ENCODE measurements at places on chromosomes 13 and 19.

DNA sequence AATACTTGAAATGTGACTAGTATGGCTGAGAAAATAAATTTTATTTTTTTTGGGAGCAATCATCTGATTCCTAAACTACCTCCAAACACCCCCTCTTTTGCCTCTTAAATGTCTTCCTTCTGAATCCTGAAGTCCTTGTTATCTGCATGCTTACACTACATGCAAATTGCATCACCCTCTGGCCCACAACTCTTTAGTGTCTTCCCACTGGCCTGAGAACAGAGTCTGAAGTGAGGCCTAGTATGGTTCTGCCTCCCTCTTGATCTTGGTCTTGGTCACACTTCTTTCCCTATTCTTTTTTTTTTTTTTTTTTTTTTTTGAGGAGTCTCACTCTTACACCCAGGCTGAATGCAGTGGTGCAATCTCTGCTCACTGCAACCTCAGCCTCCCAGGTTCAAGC is 4.8 kb downstream of the ZNF558 start:
- DNase-seq: no peak
- no peaks in the 10 kb centered on the region for H3K27me3 ChIP-seq
- peaks cover 79% of the 10 kb centered on the region for H3K36me3 ChIP-seq
- no peak overlapping the region for H3K27ac ChIP-seq
- H3K4me3 ChIP-seq: no peak overlapping the region

DNA sequence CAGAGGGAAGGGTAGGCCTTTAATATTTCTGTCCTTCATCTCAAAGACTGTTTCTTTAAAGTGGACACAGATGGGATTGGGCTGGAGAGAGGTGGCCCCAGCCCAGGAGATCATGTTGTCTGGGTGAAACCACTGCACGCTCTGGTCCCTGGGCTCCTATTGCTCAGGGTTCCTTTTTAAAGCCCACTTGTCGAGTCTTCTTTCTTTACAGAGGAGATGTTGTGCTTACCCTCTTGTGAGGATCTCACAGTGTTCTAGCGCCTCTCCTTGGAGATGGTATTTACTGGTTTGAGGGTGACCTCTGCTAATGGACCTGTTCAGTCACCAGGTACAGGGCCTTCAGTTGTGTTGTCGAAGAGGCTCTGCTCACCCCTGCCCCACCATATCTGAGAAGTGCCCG is 128.4 kb downstream of the TM9SF2 start:
- no peak overlapping the region for H3K4me3 ChIP-seq
- no peak for DNase-seq
- H3K4me1 ChIP-seq: no peaks in the 10 kb centered on the region
- no peaks in the 10 kb centered on the region for H3K27me3 ChIP-seq
- H3K36me3 ChIP-seq: no peaks in the 10 kb centered on the region
- H3K27ac ChIP-seq: no peak overlapping the region

DNA sequence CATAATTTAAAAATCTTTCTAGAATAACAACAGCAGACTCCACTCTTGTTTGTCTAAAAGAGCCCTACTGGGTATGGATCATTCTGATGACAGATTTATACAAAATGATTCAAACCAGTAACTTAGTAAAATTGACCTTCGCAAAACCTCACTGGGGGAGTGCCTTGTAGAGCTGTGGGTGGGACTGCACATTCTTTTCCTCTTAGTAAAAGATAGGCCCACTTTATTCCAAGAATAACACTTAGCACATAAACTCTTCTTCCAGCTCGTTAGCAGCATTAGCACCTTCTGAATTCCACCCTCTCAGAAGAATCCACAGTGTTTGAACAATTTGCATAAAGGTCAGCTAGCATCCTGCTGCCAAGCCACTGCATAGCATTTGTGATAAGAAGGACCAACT is 106.8 kb downstream of the STOML3 start:
- no peak overlapping the region for H3K4me3 ChIP-seq
- no peaks in the 10 kb centered on the region for H3K27me3 ChIP-seq
- DNase-seq: no peak
- H3K27ac ChIP-seq: no peak overlapping the region
- no peaks in the 10 kb centered on the region for H3K36me3 ChIP-seq

- H3K4me3 ChIP-seq: peak overlapping the region; percentile 94
- H3K27ac ChIP-seq: peak overlapping the region; percentile 99
- no peak for DNase-seq
- no peaks in the 10 kb centered on the region for H3K36me3 ChIP-seq
- H3K4me1 ChIP-seq: peaks cover 64% of the 10 kb centered on the region
- no peaks in the 10 kb centered on the region for H3K27me3 ChIP-seq
Observed at GRCh38 chr19:15331419-15332310, 674 bp downstream of the BRD4 start.

DNA sequence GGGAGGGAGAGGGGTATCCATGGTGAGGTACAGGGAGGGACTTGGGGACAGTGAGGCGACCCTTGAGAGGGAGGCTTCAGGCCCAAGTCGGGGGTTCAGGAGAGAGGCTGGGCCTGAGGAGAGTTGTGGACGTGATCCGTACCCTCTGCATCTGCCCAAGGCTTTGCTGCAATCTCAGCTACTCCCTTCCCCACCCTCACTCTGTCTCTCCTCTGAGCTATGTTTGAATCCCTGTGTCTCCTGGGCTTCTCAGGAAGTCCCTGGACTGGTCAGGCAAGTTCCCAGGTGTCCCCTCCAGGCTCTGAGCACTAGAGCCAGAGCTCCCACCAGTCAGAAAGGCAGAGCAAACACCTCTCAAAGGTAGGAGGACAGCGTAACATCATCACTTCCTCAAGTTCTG is 1.8 kb downstream of the LIN37 start:
- DNase-seq: no peak
- H3K4me1 ChIP-seq: peaks cover 36% of the 10 kb centered on the region
- peaks cover 8% of the 10 kb centered on the region for H3K36me3 ChIP-seq
- H3K27me3 ChIP-seq: no peaks in the 10 kb centered on the region
- H3K27ac ChIP-seq: no peak overlapping the region

DNA sequence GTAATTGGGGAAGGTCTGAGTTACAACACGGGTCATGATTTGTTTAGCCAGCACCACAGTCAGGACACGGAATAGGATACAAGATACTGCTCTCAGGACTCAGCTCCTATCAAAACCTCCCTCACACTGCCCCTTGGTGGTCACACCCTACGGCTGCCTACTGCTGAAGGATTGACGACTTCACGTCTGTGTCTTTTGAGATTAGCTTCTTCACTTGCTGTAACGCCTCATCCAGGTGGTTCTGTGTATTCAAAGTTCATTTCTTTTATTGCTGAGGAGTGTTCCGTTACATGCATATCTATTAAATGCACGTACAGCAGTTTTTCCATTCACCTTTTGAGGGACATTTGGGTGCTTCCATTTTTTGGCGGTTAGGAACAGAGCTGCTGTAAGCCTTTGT is 46.3 kb downstream of the URI1 start:
- H3K36me3 ChIP-seq: peaks cover 58% of the 10 kb centered on the region
- DNase-seq: no peak
- H3K4me3 ChIP-seq: no peak overlapping the region
- H3K27me3 ChIP-seq: no peaks in the 10 kb centered on the region
- no peaks in the 10 kb centered on the region for H3K4me1 ChIP-seq

DNA sequence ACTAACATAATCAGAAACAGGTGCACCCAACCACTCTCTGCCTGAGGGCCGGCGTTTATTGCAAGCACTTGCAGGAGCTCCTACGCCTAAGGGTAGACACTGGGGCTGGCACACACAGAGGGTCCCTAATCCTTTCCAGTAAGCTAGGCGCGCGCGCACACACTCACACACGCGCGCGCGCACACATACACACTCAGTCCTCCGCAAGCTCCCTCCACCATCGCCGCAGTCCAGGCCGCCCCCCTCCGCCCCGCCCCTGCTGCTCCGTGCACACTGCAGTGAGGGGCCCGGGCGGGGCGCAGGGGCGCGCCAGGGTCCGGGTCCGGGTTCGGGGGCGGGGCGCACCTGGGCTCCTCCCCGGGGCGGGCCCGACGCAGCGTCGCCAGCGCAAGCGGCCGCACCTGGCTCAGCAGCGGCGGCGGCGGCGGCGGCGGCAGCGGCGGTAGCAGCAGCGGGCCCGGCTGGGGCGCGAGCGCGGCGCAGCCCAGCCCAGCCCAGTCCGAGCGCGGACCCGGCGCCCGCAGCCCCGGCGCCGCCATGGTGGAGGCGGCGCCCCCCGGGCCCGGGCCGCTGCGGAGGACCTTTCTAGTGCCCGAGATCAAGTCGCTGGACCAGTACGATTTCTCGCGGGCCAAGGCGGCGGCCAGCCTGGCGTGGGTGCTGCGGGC is at the start of gene CAMSAP3:
TSS of gene CAMSAP3 (plus strand) at position 398 of the 668 bp plus-strand sequence. CDS start at position 538, 140 bp downstream.
- peaks cover 7% of the 10 kb centered on the region for H3K4me1 ChIP-seq
- H3K27me3 ChIP-seq: no peaks in the 10 kb centered on the region
- DNase-seq: no peak
- H3K27ac ChIP-seq: peak within 1 kb of the TSS; percentile 46

- no peak for DNase-seq
- no peaks in the 10 kb centered on the region for H3K27me3 ChIP-seq
- no peak overlapping the region for H3K4me3 ChIP-seq
- no peaks in the 10 kb centered on the region for H3K36me3 ChIP-seq
- no peak overlapping the region for H3K27ac ChIP-seq
Observed at GRCh38 chr13:38255600-38255999, 94.1 kb upstream of the UFM1 start.

DNA sequence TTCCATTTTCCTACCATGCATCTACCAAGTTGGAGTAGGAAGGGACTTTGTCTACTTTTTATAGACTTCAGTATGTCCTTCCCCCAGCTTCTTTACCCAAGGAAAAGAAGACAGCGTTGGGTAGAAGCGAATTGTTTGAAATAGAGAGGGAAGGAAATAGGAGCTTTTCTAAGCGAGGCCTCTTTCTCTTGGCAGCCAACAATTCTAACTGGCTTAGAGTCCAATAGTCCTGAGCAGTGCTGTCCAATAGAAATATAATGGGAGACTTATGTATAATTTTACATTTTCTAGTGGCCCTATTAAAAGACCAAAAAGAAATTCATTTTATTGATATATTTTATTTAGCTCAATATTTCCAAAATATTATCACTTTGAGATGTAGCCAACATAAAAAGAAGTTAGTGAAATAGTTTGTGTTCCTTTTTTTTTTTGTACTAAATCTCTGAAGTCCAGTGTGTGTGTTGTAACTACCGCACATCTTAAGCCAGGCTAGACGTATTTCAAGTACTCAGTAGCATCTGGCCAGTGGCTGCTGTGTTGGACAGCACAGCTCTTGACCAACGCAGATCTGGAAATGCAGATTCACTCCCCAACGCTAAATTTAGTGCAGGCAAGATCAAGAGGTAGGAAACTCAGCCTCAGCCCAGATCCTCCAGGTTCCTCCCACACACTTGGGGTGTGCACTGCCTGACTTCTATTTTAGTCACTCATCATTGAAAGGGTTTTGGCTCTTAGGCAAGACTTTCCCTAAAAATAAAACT is 179.2 kb downstream of the SHISA2 start:
- no peak overlapping the region for H3K4me3 ChIP-seq
- H3K4me1 ChIP-seq: no peaks in the 10 kb centered on the region
- H3K27me3 ChIP-seq: no peaks in the 10 kb centered on the region
- DNase-seq: no peak
- no peak overlapping the region for H3K27ac ChIP-seq
- no peaks in the 10 kb centered on the region for H3K36me3 ChIP-seq

DNA sequence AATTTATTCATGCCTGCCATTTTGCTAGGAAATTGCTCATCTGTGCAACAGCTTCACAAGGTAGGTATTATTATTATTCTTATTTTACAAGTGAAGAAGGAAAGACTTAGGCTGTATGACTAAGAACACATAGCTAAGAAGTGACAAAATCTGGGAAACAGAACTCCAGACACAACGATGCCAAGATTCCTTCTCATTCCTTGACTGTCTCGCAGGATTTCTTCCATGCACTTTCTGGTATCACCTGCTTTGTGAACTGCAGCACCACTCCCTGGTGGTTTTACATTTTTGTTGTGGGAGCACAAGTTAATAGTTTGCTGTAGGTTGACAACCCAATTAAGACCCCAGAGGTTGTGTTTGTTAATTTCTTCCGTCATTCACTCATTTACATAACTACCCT is 188.5 kb downstream of the LACC1 start:
- H3K4me3 ChIP-seq: no peak overlapping the region
- H3K4me1 ChIP-seq: no peaks in the 10 kb centered on the region
- H3K27me3 ChIP-seq: no peaks in the 10 kb centered on the region

DNA sequence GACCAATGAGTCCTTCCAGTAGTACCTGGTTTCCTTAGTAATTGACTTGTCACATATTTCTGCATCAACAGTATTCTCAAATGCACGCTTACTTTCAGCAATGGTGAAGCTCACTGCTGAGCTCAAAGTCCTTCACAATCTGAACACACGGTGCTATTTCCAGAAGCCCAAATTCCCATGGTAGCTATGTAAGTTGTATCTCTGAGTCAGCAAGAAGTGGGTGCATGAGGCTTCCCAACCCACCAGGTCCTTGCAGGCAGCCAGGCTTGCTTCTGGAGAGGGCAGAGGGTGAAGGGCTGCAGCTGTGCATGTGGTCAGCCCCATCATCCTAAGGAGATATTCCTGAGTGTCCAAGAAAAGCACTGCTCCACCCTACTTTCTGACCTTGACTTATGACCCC is 25.7 kb downstream of the COL4A2 start:
- peak overlapping the region; percentile 34 for H3K27ac ChIP-seq
- H3K36me3 ChIP-seq: no peaks in the 10 kb centered on the region
- no peaks in the 10 kb centered on the region for H3K27me3 ChIP-seq
- H3K4me1 ChIP-seq: no peaks in the 10 kb centered on the region
- DNase-seq: no peak
- H3K4me3 ChIP-seq: no peak overlapping the region

DNA sequence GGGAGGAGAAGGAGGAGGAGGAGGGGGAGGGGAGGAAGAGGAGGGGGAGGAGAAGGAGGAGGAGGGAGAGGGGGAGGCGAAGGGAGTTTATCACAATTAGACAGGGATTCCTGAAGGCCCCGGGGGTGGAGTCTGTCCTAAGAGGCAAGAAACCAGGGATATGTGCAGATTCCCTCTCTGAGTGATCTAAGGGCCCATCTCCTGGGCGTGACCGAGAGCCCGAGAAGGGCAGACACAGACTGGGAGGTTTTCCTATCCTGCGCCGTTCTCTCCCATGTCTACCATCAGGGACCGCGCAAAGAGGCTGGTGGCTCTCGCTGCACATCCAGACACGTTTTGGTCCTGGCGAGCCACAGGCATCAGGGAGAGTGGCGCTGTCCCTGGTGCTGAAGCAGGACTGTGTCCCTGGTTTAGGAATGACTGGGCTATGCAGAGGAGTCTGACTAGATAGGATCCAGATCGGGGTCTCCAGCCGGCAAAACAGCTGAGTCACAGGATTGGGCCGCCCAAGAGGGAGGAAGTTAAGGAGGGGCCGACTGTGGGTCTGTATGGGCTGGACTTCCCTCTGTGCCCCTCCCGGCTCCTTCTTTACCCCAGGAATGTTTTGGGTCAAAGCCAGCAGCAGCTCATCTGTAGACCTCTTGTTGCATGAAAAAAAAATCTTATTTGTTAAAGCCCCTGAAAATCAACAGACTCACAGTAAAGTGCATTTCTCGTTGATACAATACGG is 17.9 kb upstream of the ZNF175 start:
- no peak overlapping the region for H3K4me3 ChIP-seq
- no peaks in the 10 kb centered on the region for H3K36me3 ChIP-seq
- H3K27ac ChIP-seq: no peak overlapping the region
- no peak for DNase-seq
- no peaks in the 10 kb centered on the region for H3K4me1 ChIP-seq
